Activated CD8-positive, alpha-beta memory T cell treated with anti-CD3 and anti-CD28 coated beads for 48 hours (primary cell): ENCODE measurements at places on chromosomes 1 and 21.

DNA sequence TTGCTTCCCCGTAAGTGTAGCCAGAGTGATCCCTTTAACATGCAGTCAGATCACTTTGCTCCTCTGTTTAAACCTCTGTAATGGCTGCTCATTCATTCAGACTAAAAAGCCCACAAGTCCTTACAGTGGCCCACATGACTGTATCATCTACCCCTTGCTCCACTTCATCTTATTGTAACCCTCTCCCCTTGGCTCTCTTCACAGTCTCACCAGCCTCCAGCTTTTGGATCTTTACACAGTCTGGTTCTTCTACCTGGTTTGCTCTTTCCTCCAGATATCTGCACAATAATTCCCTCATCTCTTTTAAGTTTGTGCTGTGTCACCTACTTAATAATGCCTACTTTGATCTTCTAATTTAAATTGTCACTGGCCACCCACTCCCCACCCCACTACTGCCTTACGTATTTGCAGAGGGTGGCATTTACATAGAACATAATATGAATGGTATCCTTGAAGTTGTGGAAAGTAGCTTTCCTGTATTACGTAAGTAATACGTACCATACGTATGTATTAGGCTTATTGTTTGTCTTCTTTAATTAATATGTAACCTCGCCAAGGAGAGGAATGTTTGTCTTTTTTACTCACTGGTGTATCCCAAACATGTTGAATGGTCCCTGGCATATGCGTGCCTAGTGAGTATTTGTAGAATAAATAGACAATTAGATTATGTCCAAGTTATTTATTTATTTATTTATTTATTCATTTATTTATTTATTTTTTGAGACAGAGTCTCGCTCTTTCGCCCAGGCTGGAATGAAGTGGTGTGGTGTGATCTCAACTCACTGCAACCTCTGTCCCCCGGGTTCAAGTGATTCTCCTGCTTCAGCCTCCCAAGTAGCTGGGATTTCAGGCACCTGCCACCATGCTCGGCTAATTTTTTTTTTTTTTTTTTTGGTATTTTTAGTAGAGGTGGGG, 48.6 kb downstream of the TSNAX start:
- no peak for DNase-seq

- no peak for DNase-seq
These were observed 19.6 kb downstream of the KCNAB2 start for GRCh38 chr1:6065093-6065858.

- no peak for DNase-seq
These were observed 27.5 kb upstream of the JUN start for GRCh38 chr1:58811303-58811702.

DNA sequence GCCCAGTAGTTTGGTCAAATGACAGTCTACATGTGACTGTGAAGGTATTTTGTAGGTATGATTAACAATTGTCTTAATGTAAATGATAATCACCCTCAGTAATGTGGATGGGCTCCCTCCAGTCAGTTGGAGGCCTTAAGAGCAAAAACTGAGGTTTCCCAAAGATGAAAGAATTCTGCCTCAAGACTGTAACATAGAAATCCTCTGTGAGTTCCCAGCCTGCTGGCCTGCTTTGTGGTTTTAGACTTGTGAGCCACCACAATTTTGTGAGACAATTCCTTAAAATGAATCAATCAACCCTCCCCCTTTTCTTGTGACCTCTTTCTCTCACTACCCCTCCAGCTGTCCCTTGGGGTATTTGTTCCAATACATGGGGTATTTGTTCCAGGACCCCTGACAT, 226.4 kb upstream of the DPYD start:
- DNase-seq, result no peak

GRCh38 chr1:116794804-116795481, 40.7 kb downstream of the CD2 start:
- no peak for DNase-seq

DNA sequence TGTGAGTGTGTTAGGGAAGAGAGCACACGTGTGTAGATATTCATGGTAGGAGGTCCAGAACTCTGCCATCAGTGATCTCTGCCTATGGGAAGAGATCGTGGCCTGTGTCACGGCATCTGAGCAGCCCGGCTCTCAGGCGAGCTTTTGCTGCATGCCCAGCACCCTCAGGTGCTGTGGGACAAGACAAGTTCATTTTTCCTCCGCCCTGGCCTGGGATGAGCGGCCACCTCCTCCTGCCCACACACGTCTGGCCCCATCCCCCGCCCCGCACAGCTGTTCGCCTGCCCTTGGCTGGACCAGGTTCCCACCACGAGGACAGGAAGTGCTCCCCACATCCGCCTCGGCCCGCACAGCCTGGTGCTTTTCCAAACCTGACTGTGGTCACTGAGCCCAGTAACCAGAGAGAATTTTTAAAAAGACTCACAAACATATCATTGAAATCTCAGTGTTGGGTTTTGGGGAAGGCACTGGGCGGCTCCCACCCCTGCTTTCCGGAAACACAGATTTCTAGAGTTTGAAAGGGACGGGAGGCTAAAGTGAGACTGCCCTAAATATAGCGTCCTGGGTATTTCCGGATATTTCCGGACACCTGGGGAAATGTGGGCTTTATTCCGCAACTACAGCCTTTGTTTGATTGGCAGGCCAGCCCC, 18.0 kb downstream of the BMP8A start:
- DNase-seq, result no peak

DNA sequence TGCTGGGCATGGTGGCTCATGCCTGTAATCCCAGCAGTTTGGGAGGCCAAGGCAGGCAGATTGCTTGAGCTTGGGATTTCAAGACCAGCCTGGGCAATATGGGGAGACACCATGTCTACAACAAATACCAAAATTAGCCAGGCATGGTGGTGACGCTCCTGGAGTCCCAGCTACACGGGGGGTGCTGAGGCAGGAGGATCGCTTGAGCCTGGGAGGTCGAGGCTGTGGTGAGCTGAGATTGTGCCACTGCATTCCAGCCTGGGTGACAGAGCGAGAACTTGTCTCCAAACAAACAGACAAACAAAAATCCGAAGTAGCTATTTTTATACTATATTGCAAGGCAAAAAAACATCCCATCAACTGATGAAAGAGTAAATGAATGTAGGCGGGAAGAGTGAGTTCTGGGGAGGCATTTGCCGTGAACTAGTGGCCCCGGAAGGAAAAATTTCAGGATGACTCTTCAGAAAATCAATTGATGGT, 40.6 kb downstream of the NCMAP start:
- DNase-seq, result no peak

DNA sequence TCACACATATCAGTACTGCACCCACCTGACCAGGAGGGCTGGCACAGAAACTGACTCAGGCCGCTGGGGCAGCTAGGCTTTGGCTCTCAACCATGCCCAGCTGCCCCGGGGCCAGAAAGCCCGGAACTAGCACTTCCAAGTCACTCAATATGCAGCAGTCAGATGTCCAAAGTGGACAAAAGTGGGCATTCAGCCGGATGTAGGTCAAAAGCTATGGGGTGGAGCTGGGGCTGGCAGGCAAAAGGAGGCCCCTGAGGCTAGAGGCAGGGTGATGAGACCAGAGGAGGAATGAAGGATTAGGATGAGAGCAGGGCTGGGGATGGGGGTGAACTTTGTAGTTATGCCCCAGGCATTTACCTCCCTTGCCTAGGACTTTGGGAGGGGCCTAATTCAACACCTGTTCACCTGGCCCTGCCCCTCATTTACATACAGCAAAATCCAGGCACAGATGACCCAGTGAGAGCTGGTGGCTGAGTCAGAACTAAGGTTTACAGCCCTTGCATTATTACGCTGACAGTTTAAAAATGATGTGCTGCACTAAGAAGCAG, 30.7 kb upstream of the EDN2 start:
- DNase-seq, result no peak
